Fibroblast of the aortic adventitia (primary cell): ENCODE measurements at places on chromosomes 1 and 21.

- no peak for DNase-seq
These were observed 184.2 kb upstream of the RAB4A start for GRCh38 chr1:229086686-229087085.

GRCh38 chr1:12552951-12553921, 64.8 kb downstream of the DHRS3 start:
- DNase-seq, result no peak

DNA sequence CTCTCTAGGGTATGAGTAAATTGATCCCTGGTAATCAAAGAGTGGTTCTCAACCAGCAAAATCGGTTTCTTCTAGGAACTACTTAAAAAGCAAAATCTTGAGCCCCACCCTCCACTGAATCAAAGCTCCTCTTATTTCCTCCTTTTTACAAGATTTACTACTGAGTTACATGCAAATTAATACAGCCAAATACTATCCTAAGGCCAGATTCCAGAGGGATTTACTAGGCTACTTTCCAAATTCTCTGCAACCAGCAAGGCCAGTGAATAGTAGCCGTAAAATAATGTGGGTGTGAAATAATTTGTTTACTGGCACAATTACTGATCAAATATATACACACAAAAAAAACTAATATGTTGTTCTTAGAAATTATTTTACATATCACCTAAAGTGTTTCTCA, 1583.8 kb downstream of the NCAM2 start:
- no peak for DNase-seq

GRCh38 chr21:38244885-38245869, 11.6 kb upstream of the KCNJ15 start:
- DNase-seq, result peak; percentile 93

DNA sequence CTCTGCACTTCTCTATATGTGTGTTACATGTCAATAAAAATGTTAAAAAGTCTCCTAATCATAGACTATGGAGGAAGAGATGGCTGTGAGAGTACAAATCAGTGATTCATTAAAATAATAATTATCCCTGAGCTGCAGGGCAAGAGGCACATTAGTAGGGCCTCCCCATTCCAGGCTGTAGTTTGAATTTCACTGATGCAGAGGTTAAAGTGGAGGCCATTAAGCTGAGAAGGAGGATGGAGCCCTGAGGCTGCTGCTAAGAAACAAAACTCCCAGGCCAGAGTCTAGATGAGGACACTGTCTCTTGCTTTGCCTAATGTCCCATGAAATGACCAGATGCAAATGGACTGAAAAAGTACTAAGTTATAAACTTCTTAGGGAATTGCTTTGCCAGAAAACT, 89.1 kb upstream of the WDR26 start:
- DNase-seq, result no peak

- peak; percentile 71 for DNase-seq
These were observed 9.2 kb upstream of the CBR3 start for GRCh38 chr21:36125512-36126207.

- DNase-seq, result no peak
These were observed 109.6 kb downstream of the CRYAA start for GRCh38 chr21:43278359-43278758.

DNA sequence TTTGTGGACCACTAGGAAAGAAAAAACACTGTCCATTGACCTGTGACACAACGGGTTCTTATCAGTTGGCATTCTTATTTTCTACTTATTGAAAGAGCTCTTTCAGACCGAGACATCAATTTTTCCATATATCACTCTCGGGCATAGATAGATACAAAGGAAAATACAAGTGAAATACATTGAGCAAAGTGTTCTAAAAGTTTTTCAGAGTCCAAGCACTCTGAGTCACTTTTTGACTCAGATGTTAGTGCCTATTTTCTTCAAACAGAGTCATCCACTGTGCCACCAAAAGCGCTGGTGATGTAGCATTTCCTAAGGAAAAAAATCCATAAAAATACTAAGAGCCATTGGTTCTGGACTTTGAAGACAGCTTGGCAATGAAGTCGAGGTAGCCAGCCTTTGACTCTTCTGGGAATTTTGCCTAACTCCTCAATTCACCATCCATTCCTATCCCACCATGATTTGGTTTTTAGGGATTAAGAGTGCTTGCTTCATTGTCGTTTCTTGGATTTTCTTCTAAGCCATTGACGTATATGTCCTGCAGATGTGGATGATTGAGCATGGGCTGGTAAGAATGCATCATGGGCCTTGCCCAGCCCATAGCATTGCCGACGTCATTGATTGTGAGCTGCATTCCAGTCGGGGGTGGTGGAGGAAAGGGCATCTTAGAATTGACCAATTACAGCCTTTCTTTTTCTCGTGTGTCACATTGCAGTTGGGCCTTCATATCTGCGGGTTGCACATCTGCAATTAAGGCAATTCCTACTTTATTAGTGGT, 10.6 kb downstream of the GALNT2 start:
- DNase-seq, result peak; percentile 38

DNA sequence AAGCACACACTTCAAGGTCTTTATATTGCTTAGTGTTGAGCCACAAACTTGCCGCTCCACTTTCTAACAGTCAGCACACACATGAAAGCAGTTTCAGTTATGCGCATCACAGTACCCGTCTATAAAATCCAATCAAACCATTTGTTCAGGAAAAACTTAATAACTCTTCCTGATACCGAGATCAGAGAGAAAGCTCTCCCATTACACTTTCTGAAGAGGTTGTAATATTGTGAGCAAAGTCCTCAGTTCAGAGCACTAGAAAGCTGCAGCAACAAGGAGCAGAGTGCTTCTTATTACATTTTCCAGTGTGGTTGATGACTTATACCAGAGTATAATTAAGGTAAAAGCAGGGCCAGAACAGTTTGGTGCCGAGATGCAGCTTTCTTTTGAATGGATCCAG, 102.8 kb upstream of the F3 start:
- no peak for DNase-seq

- DNase-seq, result peak; percentile 69
These were observed 85.7 kb upstream of the RALGPS2 start for GRCh38 chr1:178639326-178639725.

DNA sequence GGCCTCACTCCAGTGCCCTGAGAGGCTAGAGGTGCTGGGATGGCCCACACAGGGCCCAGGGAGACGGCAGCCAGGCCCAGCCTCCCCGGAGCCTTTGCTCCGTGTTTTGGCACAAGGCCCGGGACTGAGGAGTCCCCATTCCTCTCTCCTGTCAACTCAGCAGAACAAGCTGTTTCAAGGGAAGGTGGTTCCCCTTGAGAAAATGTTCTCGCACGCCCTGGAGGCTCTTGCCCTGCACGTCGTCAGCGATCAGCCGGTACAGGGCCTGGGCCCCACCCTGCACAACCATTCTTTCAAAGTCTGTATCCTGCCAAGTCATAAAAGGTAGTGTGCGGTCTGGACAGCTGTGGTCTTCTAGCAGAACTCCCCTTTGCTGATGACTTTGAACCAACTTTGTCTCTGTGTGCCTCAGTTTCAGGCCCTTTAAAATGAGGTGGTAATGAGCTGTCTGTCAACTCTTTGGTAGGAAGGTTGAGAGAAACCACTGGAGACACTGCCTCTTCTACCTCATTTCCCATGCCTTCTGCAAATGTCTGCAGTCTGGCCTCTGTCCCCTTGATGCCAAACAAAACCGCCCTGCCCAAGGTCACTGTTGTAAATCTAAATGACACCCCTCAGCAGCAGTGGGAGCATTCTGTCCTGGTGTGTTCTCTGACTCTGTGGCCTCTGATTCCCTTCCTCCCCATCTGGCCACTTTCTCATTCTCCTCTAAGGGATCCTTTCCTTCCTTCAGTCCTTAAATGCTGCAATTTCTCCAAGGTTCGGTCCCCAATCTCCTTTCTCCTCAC, 138.6 kb upstream of the JUN start:
- DNase-seq, result peak; percentile 32

- DNase-seq, result peak; percentile 86
These were observed 59.8 kb upstream of the MORC3 start for GRCh38 chr21:36260030-36260787.

GRCh38 chr1:160121388-160121787, 5.8 kb downstream of the ATP1A2 start:
- no peak for DNase-seq

- DNase-seq, result no peak
These were observed 93.9 kb upstream of the TSPAN2 start for GRCh38 chr1:115183158-115183557.

DNA sequence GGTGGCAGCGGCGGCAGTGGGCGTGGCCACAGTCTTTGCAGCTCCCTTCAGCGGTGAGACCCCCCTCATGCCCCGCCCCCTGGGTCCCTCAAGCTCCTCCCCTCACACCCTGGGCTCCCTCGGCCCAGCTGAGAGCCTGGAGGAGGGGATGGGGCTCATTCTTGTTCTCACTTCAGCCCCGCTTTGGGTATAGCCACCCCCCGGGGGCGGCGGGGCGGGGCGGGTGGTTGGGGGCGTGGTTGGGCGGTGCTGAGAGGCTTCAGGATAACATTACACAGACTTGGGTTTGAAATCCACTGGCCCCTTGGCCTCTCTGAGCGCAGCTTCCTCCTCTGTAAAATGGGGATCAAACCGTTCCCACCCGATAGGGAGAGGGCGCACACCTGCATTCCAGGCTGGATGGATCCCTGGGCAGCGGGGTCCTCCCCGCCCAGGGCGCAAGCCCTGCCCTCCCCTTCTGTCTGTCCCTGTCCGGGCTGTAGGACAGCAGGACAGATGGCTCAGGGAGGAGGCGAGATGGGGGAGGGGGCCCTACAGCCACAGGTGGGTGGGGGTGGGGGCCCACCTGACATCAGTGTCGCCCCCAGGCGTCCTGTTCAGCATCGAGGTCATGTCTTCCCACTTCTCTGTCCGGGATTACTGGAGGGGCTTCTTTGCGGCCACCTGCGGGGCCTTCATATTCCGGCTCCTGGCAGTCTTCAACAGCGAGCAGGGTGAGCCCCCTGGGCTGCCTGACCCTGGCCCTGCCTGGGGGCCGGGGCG, 5.1 kb downstream of the CLCNKA start:
- DNase-seq, result peak; percentile 35

DNA sequence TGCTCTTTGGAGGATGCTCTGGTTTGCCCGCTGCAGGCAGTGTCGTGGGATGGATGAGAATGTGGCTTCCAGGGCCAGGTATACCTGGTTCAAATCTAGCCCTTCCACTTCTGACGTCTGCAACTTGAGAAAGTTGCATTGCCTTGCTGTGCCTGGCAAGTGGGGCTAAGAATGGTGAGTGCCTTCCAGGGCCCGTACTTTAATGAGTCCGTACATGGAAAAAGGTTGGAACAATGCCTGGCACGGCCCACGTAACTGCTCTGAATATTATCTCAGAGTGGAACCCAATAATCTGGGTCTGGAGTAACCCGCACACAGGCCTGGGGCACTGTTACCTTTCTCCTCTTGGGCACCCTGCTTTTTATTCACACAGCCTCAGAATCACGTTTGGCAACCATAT, 146.7 kb upstream of the EDN2 start:
- DNase-seq, result no peak

GRCh38 chr21:45630066-45630694, 13.3 kb upstream of the PCBP3 start:
- DNase-seq, result no peak

DNA sequence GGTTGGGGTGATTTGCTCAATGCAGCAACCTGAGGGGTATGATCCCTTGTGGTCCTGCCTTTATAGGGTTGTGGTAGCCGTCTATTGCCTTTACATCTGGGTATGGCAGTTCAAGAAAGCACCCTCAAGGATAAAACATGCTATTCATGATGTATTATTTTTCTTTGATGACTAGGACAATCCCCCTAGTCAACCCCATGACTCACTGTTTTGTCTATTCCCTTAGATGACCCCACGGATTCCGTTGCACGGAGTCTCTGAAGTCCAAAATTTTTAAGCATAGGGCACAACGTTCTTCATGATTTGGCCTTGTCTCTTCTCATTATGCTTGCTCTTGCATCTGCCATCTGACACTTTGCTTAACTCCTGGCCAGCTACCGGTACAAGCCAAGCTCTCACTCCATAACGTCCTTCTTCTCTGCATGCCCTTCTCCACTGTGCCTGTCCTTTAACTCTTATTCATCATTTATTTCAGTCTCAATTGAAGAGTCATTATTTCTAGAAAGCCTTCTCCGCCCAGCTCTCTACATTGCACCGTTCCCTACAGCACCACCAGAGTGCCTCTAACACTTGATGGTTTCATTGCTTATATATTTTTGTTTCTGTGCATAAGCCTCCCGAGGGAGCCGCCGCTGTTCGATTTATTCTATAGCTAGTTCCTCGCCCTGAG, 838 bp upstream of the DISP1 start:
- peak; percentile 23 for DNase-seq

GRCh38 chr21:28910280-28910887, 82.3 kb downstream of the LTN1 start:
- no peak for DNase-seq

GRCh38 chr1:162904579-162904978, 43.6 kb upstream of the CCDC190 start:
- DNase-seq, result no peak

- no peak for DNase-seq
These were observed 25.6 kb downstream of the NPHP4 start for GRCh38 chr1:5966543-5967205.

DNA sequence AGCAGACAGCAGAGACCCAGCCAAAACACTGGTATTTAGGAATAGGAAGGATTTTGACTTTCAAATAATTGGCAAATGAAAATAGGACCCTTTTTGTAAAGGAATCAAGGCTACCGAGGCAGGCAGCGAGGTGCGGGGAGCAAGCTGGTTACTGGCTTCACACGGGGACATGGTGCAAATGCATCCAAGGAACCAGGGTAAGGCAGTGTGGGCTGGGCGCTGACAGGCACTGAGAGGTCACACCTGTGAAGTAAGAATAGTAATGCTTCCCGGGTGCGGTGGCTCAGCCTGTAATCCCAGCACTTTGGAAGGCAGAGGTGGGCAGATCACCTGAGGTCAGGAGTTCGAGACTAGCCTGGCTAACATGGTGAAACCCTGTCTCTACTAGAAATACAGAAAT, 15.5 kb downstream of the CHAF1B start:
- no peak for DNase-seq

GRCh38 chr21:34305605-34306604, 57.9 kb upstream of the KCNE2 start:
- no peak for DNase-seq

GRCh38 chr1:180970333-180971079, 52.2 kb downstream of the STX6 start:
- no peak for DNase-seq

DNA sequence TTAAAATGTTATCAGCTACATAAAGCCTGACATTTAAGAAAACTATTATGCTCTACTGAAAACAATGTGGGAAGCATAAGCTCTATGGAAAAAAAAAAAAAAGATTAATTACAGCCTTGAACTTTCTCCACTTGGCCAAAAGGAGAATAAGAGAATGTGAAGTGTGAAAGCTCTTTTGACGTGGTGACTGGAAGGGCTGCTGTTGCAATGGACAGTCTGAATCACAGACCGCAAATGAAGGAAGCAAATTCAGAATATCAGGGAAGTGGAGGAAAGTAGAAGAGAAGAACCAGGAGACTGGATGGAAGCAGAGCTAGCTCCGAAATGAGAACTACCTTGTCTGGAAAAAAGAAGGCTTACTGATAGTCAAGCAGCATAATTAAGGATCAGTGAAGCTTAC, 106.8 kb downstream of the AK5 start:
- peak; percentile 18 for DNase-seq

- DNase-seq, result no peak
These were observed 109.6 kb upstream of the NGF start for GRCh38 chr1:115447672-115448071.
